Inflammatory macrophage treated with lipopolysaccharide for 4 hours (primary cell): ENCODE measurements at places on chromosomes 4 and X.

DNA sequence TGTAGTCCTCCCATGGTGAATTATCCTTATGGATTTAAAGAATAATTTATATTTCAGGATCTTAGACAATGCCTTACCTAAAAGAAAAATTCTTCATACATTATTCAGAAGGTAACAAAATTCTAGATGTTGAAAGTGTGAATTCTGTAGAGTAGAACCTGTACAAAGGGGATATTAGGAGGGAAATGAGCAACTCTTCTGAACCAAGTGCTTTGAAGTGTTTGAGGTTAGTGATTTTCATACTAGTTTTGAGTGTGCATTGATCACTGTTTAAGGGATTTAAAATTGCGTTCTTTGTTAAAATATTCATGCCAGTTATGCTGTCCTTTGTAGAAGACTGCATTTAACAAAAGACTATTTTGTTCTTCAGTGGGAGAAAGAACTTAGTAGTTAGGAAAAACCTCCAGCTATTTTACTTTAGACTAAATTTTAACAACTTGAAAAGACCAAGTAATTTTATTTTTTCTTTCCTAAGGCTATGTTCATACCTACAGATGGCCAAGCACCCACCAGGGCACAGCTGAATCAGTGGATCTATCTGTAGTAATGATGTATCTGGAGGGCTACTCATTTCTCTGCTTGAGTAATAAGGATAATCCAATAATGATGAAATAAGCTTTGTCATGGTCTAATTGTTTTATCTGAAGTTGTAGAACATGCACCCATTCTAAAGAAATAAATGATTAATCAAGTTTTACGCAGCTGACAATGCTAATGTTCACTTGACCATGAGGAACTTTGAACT, 134.3 kb upstream of the RPS6KA6 start:
- DNase-seq: no peak

DNA sequence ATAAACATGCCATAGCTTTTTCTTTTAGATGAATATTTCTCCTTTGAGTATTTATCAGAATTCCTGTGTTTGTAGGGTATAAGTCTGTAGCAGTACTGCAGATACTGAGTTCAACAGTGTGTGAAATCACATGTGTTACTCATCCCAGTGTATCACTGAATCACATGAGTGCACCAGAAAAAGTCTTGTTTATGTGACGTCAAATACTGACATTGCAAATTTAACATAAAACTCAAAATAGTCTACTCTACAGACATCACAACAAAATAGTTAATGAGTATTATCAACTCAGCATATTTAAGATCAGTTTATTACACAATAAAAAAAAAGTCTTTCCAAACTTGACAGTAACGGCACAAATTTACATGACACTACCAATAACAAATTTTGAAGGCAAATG, 221.3 kb downstream of the DCTD start:
- DNase-seq: no peak

- no peak for DNase-seq
Observed at GRCh38 chr4:188603646-188604045, 464.4 kb downstream of the TRIML1 start.

DNA sequence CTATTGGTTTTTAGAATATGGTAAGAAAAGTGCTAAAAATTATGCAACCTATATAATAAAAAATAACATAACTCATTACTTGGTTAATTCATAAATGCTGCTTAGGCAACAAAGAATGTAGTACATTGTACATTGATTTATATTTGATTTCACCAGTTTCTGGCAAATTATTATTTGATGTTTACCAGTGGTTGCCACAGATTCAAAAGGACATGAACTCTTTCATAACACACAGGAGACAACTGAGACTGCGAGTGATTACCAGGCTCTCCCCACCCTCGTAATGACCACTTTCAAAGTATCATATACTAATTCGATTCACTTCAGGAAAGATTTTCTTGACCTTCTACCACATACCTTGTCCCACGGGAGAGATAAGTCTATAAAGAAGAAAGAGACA, 158.5 kb downstream of the NR3C2 start:
- DNase-seq: no peak

- no peak for DNase-seq
Observed at GRCh38 chrX:75118296-75118695, 37.8 kb downstream of the ABCB7 start.

- DNase-seq: no peak
Observed at GRCh38 chr4:42123071-42123644, 29.3 kb downstream of the BEND4 start.

DNA sequence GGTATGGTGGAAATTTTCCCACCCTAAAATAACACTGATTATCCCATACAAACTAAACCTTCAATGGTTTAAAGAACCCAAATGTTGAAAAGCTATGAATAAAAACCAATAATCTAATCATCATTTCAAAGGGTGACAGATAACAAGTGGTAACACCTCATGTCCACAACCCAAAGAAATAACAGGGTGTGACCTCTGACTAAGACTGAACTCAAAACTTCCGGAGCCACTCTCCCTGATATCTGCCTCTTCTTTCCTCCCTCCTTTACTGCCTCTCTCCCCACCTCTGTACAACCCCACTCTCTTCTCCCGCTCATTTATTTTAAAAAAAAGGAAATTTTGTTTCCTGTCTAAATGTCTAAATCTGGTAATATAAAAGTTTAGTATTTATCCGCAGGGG, 11.5 kb downstream of the FBXW7 start:
- DNase-seq: no peak

GRCh38 chr4:79209822-79210635, 115.8 kb downstream of the NAA11 start:
- DNase-seq: peak; percentile 7
